Left hindlimb (tissue), 1 donor: ENCODE measurements at places on chromosomes 5 and 9.
A peak's percentile ranks its signal among the peaks of the same experiment; 100 is the strongest.

- DNase-seq: no peak
These were observed 43.9 kb downstream of the ZNF608 start for GRCh38 chr5:124702525-124702924.

DNA sequence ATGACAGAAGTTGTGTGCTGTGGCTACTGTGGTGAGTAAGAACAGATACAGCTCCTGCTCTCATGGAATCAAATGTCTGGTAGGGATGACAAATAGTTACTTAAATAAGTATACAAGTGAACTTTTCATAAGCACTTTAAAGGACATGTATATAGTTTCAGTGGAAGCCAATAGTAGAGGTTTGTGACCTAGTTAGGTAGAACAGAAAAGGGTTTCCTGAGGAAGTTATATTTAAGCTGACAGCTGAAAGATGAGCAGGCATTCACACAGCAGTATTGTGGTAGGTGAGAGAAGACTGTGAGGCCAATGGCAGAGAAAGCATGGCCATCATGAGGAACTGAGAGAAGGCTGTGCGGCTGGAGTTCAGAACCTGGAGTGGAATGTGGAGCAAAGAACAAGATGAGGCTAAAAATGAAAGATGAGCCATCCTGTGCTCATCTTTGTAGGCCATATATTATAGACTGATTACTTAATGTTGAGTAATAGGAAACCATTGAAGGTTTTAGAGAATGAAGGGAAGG lies 15.4 kb downstream of the FAM174A start:
- no peak for DNase-seq

DNA sequence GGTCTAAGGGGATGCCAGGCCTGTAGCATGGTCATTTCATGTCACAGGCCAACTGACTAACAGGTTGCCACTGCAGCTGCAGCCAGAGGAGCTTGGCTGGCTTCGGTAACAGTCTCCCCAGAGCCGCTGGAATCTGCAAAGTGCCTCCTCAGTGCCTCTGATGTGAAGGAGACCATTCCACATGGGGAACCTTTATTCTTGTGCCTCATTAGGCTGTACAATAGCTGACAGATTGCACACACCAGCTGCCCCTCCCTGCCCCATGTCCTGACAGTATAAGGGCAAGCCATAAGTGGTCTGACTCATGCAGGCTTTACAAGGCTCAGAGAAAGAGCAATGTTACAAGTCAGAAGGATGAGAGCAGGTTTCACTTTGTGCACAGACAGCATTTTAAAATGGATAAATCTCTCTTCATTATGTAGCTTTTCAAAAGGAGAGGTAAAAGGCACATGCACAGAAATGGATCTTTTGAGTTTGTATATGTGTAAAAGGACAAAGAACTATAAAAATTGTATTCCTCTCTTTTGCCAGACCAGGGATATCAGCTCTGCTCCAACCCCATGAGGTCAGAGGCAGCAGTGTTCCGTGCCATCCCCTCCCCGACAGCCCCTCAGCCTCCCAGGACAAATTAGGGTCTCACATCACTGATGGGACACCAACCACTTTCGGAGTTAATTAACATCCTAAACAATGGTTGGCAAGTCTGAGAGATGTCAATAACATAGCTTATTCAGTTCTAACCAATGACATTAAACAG lies 467.8 kb downstream of the TMEM232 start:
- DNase-seq: no peak

DNA sequence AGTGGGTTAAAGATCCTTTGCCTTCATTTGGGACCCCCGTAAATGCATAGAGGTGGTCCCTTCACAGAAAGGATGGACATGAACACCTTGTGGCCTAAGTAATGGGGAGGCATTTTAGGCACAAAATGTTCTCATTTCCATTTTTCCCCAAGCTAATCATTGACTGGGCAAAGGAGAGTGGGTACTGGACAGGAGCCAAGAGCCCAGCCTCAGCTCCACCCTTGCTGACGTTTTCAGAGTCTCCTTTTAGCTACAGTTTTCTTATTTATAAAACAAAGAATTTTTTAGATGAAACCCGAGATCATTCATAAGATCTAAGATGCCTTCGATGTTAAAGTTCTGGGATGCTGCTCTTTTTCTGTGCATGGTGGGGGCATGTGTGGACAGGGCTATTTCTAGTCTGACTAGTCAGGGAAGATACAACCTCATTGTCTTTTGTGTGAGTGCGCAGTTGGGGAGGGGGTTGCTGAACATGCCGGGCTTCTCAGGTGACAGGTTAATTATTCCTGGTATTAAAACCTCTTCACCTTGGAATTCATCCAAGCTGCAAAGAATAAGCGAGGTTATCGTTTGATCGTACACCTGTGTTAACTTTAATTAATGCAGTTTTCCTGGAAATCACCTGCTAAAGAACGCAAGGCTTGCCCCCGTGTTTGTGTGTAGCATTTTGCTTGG lies 48.4 kb downstream of the ADAMTS16 start:
- DNase-seq: no peak

GRCh38 chr9:70566066-70566465 lies 151.6 kb upstream of the KLF9 start:
- DNase-seq: no peak

DNA sequence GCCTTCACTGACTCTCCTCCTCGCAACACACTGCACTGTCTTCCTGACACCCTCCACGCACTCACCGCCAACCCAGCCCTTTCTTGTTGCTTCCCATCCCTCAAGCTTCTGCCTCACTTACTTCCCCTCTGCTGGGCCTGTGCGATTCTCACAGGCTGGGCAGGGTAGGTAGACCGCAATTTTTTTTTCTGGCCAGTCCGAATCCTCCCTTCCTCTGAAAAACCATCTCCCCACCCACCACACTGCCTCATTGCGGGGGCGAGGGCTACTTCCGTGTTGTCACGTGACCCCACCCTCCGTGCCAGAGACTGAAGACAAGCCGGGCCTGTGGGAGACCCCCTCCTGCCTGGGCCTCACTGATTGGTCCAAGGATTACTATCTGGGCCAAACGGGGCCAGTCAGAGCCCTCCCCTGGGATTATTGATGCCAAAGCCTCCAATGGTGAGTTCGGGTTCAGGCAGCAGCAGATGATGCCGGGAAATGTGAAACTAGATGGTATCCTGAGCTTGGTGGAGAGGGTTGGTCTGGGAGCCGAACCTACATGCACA lies 73.1 kb downstream of the STK10 start:
- no peak for DNase-seq

- DNase-seq: no peak
These were observed 29.0 kb upstream of the CCDC112 start for GRCh38 chr5:115325296-115325959.

DNA sequence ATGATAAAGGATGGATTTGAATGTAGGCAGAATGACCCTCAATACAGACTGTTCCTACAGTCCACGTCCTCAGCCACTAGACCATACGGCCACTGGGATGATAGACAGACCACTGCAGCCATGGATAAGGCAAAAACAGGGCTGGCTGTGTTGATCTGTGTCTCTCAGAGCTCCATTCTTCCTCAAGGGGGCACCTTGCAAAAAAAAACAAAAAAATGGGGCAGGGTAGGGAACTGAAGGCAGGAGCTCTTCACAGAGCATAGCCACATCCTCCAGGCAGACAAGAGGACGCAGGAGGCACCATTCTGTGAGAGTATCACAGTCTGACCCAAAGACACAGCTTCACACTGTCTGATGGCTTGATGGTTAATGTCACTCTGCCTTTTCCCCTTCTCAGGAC lies 61.2 kb upstream of the GABRP start:
- DNase-seq: no peak

- DNase-seq: no peak
These were observed 384.2 kb upstream of the RPS23 start for GRCh38 chr5:82662340-82662739.

DNA sequence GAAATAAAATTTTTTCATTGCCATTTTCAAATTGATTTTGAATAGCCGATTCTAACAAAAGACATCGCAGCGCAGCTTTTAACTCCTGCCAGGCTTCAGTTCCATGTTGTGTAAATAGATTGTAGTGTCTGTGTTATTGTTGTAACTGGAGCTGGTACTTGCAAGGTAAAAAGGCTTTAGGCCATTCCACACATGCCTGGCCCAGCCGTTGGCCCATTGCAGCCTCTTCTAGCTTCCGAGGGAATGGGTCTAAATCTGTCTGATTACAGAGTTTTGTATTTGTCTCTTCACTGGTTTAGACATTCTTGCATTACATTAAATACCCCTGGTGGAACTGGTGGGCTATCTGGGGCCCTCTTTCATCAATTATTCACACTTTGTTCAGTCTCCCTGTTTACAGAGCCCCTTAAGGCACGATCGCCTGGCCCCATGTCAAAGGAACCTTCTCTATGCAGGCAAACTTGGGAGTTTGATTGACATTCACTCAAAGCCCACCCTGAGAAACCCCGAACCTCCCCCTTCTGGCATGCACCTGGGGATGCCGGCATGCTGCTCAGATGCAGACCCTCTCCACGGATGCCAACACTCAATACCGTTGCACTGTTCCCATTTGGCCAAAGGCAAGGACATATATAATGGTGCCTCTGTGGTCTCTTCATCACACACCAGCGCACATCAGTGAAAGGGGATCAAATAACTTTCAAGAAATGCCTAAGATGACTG lies 281.7 kb upstream of the IRX2 start:
- DNase-seq: no peak

- no peak for DNase-seq
These were observed 17.6 kb downstream of the NSUN2 start for GRCh38 chr5:6615034-6615815.

- no peak for DNase-seq
These were observed 144.9 kb downstream of the CEP120 start for GRCh38 chr5:123278284-123278683.

- DNase-seq: no peak
These were observed 53.9 kb upstream of the AFAP1L1 start for GRCh38 chr5:149217803-149218155.

- DNase-seq: no peak
These were observed 127.6 kb downstream of the RFX3 start for GRCh38 chr9:3398232-3398648.

DNA sequence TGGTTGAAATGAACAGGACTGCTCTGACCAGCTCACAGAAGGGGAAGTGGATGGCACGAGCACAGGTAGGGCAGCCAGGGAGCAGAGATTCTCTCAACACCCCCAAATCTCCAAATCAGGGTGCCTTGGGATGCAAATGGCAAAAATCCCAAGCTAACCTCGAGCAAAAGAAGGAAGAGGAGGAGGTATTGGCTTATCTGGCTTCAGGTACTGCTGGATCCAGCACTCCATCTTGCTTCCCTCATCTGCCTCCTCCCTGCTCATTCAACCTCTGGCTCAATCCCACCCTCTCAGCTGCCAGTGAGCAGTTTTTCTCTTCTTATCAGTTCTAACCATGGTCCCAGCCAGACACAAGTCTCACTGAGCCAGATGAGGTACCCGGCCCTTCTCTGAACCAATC lies 41.6 kb upstream of the GGTA1 start:
- no peak for DNase-seq

DNA sequence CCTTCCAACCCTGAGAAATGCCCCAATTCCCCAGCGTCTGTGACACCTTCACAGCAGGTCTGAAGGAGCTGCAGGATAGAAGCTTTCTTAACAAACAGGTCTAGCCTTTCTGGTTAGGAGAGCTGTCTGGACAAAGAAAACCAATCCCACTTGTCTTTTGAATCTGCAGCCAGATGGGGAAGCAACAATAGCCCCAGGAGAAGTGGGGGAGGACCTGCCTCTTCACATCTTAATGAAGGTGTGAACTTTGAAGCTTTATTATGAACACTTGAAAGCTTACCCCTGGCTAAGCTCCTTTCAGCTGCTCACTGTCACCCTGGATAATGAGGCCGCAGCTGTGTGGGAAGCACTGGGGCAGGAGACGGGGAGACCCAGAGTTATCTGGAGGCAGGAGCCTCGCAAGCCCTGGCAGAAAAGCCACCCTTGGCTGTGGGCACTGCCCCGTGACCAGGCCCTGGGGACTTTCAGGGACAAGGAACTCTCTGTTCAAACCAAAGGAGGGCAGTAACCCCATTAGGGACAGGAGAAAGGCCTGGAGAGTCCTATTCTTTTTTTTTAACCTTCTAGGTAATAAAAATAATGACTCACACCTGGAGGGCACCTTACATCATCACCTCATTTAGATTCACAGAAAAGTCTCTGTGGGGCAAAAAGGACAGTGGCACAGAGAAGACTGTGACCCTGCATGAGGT lies 151.8 kb upstream of the RAD23B start:
- DNase-seq: no peak

- DNase-seq: no peak
These were observed 168.6 kb downstream of the FGF18 start for GRCh38 chr5:171588046-171588445.

DNA sequence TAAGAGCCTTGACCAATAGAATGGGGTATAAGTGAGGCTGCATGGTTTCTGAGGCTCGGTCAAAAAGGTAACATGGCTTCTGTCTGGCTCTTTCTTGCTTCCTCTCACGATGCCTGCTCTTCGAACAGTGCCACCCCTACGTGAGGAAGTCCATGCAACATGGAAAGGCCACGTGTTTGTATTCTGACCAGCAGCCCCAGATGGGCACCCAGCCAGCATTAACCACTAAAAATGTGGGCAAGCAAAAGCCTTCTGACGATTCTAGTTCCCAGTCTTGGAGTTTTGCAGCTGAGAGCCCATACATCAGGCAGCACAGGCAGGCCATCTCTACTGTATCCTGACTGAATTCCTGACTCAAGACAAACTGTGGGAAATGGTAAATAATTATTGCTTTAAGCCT lies 24.2 kb upstream of the NREP start:
- no peak for DNase-seq

DNA sequence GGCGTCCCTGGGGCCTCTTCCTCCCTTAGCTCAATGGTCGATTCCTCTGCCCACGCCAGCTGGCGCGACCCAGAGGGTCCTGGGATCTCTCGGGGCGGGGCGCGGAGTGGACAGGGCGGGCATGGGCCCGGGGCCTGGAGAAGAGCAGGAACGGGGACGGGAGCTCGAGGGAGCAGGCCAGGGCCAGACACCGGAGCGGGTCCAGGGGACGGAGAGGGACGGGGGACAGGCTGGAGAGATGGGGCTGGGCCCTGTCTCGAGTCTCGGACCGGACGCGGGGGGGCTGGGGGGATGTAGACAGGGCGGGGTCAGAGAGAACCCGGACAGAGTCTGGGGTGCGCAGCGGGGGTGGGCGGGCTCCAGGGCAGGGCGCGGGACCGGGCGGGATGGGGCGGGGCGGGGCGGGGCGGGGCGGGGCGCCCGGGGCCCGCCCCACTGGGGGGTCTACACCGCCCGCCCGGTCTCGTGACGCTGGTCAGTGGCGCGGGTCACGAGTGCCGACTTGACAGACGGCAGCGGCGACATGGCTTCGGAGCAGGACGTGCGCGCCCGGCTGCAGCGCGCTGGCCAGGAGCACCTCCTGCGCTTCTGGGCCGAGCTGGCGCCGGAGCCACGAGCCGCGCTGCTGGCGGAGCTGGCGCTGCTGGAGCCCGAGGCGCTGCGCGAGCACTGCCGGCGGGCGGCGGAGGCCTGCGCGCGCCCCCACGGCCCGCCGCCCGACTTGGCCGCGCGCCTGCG lies at the start of gene UAP1L1:
Gene UAP1L1 (plus strand): TSS at position 508 of the 738 bp plus-strand sequence. CDS start 16 bp downstream, at position 524.
- DNase-seq: peak; percentile 69
